HCT116 (cell line): ENCODE measurements at places on chromosomes 7 and 10.

- H3K4me1 ChIP-seq: no peaks in the 10 kb centered on the region
- no peak overlapping the region for H3K4me3 ChIP-seq
- no peaks in the 10 kb centered on the region for H3K27me3 ChIP-seq
- no peak overlapping the region for H3K27ac ChIP-seq
- H3K36me3 ChIP-seq: no peaks in the 10 kb centered on the region
- no peak for DNase-seq
Observed at GRCh38 chr7:15096853-15097252, 194.3 kb upstream of the DGKB start.

DNA sequence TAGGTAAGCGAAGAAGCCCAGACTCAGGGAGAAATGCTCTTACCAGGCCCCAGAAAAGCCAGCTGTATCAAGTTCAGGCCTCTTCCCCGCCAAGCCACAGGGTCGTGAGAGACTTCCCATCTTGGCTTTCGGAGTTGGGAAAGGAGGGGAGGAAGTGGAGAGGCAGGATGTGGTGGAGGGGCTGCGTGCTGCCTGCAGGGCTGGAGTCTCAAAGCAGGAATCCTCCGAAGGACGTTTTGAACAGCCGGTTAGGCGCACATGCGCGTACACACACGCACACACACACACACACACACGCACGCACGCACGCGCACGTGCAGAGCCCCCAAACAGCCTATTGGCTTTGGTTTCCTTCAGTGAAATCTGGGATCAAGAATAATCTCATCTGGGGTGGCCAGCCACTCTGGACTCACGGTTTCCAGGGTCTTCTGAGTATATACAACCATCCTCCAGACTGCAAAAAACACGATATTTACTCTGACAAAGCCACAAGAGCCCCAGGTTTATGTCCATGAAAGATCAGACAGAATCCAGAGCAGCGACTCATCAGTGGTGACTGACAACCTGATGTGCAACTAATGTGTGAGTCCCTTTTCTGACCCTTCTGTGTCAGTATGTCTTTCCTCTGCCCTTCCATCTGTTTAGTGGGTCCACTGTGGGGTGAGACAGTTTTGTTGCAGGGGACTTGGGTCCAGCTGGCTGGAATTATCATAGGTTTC, 115.0 kb upstream of the ZNF438 start:
- DNase-seq: peak; percentile 60
- no peak overlapping the region for H3K27ac ChIP-seq
- H3K36me3 ChIP-seq: no peaks in the 10 kb centered on the region
- H3K27me3 ChIP-seq: no peaks in the 10 kb centered on the region
- peaks cover 16% of the 10 kb centered on the region for H3K4me1 ChIP-seq

- DNase-seq: no peak
- H3K4me3 ChIP-seq: no peak overlapping the region
- H3K27me3 ChIP-seq: no peaks in the 10 kb centered on the region
Observed at GRCh38 chr10:67622511-67622910, 73.5 kb downstream of the CTNNA3 start.

DNA sequence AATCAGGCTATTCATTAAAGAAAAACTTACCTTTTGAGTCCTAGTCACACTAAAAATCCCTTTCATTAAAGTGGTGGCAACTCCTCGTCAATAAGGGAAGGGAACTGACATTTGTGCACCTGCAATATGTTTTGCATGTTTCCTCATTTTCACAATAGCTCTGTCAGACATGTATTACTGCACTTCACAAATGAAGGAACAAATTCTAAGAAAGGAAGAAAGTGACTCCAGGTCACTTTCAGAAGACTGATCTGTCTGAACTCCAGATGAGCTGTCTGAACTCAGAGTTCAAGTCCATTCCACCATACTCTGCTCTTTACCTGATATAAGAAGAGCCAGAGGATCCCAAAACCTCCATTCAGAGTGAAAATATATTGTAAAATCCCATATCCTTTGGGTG, 50.3 kb upstream of the GSAP start:
- no peaks in the 10 kb centered on the region for H3K4me1 ChIP-seq
- H3K27me3 ChIP-seq: no peaks in the 10 kb centered on the region
- H3K4me3 ChIP-seq: no peak overlapping the region
- no peaks in the 10 kb centered on the region for H3K36me3 ChIP-seq
- DNase-seq: no peak

- no peaks in the 10 kb centered on the region for H3K27me3 ChIP-seq
- H3K27ac ChIP-seq: no peak overlapping the region
- H3K36me3 ChIP-seq: no peaks in the 10 kb centered on the region
- DNase-seq: no peak
- H3K4me1 ChIP-seq: no peaks in the 10 kb centered on the region
Observed at GRCh38 chr10:43040482-43041256, 36.2 kb upstream of the RET start.

- no peak for DNase-seq
- no peak overlapping the region for H3K4me3 ChIP-seq
- H3K27me3 ChIP-seq: peaks cover 16% of the 10 kb centered on the region
- H3K4me1 ChIP-seq: peaks cover 10% of the 10 kb centered on the region
Observed at GRCh38 chr7:128132426-128133069, 101.3 kb upstream of the LRRC4 start.

DNA sequence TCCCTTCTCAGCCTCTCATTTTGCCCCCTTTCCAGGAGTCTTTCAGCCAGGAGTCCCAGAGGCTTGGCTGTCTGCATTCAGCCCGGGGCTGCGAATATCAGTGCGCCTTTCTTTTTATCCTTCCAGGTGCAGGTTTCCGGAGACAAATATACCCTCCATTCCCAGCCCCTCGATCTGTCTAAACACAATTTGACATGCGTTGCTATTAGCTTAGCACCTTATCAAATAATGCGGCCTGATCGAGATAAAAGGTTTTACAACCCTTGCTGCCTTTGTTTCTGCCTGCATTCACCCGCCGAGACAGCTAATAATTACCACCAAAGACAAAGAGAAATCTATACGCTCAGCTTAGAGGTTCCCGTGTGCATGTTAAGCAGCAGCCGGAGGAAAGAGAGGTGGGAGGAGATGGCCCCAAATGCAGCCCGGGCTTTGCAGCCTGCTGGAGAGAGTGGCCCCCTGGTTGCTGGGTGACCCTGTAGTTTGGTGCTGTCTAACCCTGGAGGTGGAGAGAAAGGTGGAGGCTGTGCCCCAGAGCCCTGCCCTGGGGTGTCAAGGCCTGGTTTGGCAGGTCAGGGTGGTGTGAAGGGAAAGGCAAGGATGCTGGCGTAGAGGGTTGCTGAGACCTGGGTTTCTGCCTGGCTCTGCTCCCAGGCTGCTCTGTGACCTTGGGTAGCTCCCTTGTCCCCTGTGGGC, 185.3 kb downstream of the RPS24 start:
- H3K27ac ChIP-seq: no peak overlapping the region
- H3K4me3 ChIP-seq: no peak overlapping the region
- no peaks in the 10 kb centered on the region for H3K36me3 ChIP-seq
- H3K4me1 ChIP-seq: no peaks in the 10 kb centered on the region
- DNase-seq: no peak

- no peaks in the 10 kb centered on the region for H3K36me3 ChIP-seq
- no peak for DNase-seq
- H3K4me3 ChIP-seq: peak overlapping the region; percentile 88
- peak overlapping the region; percentile 89; the same call in 1 of the 2 replicates for H3K27ac ChIP-seq
- H3K4me1 ChIP-seq: peaks cover 14% of the 10 kb centered on the region
Observed at GRCh38 chr7:140923358-140924006, 1.2 kb downstream of the BRAF start.

DNA sequence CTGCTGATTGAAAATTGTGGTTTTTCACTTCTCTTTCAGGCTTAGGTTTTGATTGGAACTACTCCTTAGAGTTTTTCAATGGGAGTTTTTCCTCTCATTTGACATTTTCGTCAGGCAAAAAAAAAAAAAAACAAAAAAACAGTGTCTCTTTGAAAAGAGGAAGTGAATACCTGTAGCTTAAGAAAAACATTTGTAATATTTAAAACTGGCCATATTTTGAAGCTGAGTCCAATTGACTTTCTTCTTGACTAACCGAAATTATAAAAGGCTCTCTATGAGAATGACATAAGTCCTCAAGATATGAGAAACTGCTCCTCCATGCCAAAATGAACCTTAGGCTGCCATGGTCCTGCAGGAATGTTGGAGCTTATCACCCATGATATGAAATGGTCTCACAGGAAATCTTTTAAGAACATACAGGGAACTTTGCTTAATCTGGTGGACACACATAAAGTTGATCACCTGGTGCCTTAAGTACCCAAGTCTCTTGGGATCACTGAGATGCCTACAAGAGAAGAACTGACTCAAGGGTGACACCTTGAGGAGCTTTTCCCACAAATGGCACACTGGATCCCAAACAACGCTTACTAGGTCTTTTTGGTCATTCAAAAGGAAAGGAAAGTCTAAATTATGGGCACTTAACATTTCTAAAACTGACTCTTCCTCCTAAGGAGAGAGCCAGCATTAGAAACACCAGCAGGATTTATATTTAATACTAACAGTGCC, 263.4 kb downstream of the CDC14C start:
- DNase-seq: no peak
- no peak overlapping the region for H3K4me3 ChIP-seq
- no peaks in the 10 kb centered on the region for H3K4me1 ChIP-seq
- no peaks in the 10 kb centered on the region for H3K27me3 ChIP-seq
- no peaks in the 10 kb centered on the region for H3K36me3 ChIP-seq

GRCh38 chr7:22129166-22129565, 183.5 kb upstream of the CDCA7L start:
- H3K4me1 ChIP-seq: no peaks in the 10 kb centered on the region
- no peak for DNase-seq
- no peak overlapping the region for H3K4me3 ChIP-seq
- no peaks in the 10 kb centered on the region for H3K36me3 ChIP-seq
- no peaks in the 10 kb centered on the region for H3K27me3 ChIP-seq

DNA sequence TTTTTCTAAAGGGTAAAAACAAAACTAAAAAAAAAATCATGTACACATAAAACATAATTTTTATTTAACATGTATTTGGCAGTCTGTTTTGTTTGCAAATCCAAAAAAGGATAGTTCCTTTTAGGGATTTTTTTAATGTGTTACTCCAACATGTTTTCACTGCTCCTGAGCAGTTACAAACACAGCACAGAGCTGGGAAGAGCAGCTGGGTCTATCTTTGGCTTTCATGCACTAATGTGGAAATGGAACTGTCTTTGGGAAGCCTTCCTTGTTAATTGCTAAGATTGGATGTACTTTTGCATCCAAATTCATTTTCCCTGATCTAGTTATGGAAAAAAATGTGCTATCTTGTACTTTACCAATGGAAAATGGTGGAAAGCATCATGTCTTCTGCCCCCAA, 1035.1 kb downstream of the CNTNAP2 start:
- no peak overlapping the region for H3K4me3 ChIP-seq
- no peak overlapping the region for H3K27ac ChIP-seq
- no peaks in the 10 kb centered on the region for H3K4me1 ChIP-seq
- DNase-seq: no peak

- DNase-seq: no peak
- no peaks in the 10 kb centered on the region for H3K4me1 ChIP-seq
- 0 out of 2 replicates have a peak, but pooled peaks cover 3% of the 10 kb centered on the region for H3K27me3 ChIP-seq
- H3K4me3 ChIP-seq: no peak overlapping the region
Observed at GRCh38 chr7:1698201-1698600, 28.1 kb downstream of the ELFN1 start.

GRCh38 chr10:31956200-31956946, 27.7 kb upstream of the ARHGAP12 start:
- no peak for DNase-seq
- peaks cover 26% of the 10 kb centered on the region for H3K4me1 ChIP-seq
- H3K27ac ChIP-seq: no peak overlapping the region

GRCh38 chr10:94075506-94075905, 81.8 kb downstream of the PLCE1 start:
- no peaks in the 10 kb centered on the region for H3K27me3 ChIP-seq
- H3K27ac ChIP-seq: no peak overlapping the region
- no peaks in the 10 kb centered on the region for H3K36me3 ChIP-seq
- no peak overlapping the region for H3K4me3 ChIP-seq

DNA sequence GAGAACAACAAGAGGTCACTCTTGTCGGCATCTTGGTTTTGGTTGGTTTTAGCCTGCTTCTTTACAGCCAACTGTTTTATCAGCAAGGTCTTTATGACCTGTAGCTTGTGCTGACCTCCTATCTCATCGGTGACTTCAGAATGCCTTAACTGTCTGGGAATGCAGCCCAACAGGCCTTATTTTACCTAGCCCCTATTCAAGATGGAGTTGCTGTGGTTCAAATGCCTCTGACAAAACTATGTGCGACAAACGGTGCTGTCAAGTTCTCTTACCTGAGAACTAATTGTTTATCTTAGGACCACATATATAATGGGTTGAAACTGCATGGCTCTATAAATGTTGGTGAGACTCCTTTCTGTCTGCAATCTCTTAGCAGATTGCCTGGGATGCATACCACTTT, 35.9 kb upstream of the POT1 start:
- H3K4me1 ChIP-seq: no peaks in the 10 kb centered on the region
- no peak for DNase-seq
- no peaks in the 10 kb centered on the region for H3K27me3 ChIP-seq
- no peaks in the 10 kb centered on the region for H3K36me3 ChIP-seq
- H3K27ac ChIP-seq: no peak overlapping the region

- peaks cover 23% of the 10 kb centered on the region for H3K4me1 ChIP-seq
- no peak overlapping the region for H3K4me3 ChIP-seq
- H3K36me3 ChIP-seq: no peaks in the 10 kb centered on the region
- no peak overlapping the region for H3K27ac ChIP-seq
- H3K27me3 ChIP-seq: no peaks in the 10 kb centered on the region
Observed at GRCh38 chr7:151552352-151553028, 32.8 kb upstream of the RHEB start.

GRCh38 chr7:157668884-157669767, 332.3 kb downstream of the DNAJB6 start:
- H3K27ac ChIP-seq: no peak overlapping the region
- H3K4me1 ChIP-seq: peaks cover 21% of the 10 kb centered on the region
- no peak for DNase-seq
- no peak overlapping the region for H3K4me3 ChIP-seq
- H3K36me3 ChIP-seq: no peaks in the 10 kb centered on the region

DNA sequence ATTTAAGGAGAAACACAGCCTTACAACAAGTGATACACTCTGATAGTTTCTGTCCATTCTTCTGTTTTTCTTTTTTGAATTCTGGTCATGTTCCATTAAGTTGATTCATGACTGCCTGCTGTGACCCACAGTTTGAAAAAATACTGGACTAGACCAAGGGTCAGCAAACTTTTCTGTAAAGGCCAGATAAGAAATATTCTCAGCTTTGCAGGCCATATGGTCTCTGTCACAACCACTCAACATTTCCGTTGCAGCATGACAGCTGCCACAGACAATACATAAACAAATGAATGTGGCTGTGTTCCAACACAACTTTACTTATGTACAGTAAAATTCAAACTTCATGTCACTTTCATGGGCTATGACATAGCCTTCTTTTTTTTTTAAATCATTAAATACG, 156.7 kb downstream of the PLXNA4 start:
- no peak for DNase-seq
- H3K27me3 ChIP-seq: peaks cover 50% of the 10 kb centered on the region
- H3K4me3 ChIP-seq: no peak overlapping the region
- no peaks in the 10 kb centered on the region for H3K4me1 ChIP-seq
